ENCODE measurements at places on chromosomes 12 and 14.

GRCh38 chr14:90641615-90642243 is 174.5 kb downstream of the TTC7B start:
- DNase-seq, result no peak

DNA sequence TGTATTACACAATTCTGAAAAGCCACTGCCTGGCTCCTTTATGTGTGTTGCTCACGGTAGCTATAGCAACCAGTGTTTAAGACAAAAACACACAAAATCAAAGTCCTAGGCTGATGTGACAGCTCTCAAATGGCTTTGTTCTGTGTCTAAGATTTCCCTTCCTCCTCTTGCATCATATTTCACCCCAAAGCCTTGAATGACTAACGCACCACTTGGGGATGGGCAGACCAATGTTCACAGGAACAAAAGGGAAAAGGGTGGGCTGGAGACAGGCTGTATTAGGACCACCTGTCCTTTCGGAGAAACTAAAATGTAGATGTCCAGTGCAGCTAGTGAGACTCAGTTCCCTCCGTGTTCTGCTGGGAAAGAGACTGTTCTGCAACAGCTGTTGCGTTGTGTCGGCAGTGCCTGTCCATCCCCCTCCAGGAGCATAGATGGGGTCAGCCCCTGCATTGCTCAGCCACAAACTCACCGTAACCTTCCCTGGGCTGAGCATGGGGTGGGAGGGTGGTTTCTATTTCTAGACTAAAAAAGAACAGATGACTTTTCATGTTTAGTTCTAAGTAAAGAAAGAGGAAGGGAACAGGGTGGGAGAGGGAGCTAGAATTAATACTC is 26.8 kb upstream of the DAAM1 start:
- DNase-seq, result no peak

DNA sequence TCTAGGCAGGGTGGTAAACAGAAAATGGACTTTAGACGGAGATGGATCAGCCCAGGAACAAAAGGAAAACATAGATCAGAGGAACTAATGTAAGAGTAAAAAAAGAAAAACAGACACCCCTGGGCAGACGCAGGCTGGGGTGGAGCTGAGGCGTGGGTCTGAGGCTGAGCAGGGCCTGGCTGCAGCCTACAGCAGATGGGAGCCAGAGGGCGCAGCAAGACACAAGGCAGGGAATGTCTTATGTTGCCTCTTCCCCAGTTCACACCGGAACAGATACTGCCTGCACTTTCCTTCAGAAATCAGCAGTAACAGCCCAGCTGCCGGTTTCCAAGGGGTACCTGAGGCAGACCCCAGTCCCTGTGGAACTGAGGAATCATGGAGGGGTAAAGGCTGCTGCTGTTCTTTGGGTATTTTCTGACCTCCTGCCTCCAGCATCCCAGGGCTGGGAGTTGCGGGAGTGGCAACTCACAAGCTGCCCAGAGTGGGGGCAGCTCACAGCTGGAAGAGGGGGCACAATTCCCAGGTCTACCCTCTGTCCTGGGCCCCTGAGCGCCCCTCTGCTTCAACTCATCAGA is 9.8 kb downstream of the ZNF605 start:
- DNase-seq, result no peak

GRCh38 chr12:108381787-108382436 is 42.8 kb upstream of the CMKLR1 start:
- no peak for DNase-seq

GRCh38 chr14:95516554-95517181 is at the start of gene SYNE3:
Gene SYNE3, minus strand, starts transcription at chr14:95516650. Its CDS starts 40,829 bp downstream, at chr14:95475821.
- no peak for DNase-seq

DNA sequence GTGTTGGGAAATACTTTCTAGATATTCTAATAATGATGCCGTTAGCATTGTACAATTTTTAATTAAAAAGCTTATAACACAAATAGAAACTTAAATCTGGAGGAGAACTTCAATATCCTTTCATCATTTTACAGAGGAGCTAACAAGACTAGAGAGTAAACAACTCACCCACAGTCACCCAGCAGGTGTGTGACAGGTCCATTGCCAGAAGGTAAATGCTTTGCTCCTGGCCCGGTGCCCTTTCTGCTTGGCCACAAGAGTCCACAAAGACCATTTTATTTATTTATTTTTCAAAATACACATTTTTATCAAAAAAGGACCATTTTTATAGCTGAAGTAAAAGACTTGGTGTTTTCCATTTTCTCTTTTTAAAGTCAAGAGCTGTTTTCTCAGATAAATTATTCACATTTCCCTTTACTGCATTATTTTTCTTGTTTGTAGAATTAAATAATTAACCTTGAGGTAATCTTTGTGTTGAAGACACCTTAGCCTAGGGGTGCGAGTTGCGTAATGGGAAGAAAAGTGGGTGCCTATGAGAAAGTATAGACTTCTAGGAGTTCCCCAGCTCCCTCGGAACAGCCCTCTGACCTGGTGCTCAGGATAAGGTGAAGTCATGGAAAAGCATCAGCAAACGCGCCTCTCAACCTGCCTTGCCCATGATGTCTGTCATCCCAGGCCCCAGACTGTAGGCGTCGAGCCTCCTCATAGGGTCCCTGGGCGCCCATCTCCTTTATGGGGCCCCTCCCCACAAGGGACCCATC is 26.3 kb upstream of the AMIGO2 start:
- DNase-seq, result no peak

DNA sequence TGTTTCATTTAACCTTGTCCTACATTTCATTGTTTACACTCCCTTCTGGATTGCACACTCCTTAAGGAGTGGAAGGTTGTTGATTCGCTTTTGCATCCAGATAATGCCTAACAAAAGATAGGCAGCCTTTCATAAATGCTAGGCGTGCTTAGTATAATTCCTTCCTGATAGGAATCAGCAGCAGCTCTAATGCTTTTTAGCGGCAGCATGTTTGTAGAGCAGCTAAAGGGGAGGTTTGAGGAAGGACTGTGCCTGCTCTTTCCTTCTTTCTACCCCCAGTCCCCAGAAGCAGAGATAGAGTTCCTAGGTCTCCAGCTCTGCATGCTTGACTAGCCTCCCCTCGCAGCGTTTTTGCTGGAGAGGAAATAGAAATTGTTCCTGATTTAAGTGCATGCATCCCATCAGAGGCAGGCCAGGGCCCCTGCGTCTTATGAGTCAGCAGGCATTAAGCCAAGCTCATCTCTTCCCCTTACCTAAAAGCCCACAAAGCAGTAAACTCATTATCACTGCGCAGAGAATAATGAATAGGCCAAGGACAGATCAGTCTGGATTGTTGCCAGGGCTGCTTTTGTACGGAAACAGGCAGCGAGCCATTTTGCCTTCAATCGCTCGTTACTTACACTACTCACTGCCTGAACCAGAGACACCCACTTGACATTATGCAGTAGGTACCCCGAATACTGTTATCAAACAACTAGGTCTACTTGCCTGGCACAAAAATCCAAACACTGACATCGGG is 14.0 kb upstream of the TBPL2 start:
- no peak for DNase-seq

DNA sequence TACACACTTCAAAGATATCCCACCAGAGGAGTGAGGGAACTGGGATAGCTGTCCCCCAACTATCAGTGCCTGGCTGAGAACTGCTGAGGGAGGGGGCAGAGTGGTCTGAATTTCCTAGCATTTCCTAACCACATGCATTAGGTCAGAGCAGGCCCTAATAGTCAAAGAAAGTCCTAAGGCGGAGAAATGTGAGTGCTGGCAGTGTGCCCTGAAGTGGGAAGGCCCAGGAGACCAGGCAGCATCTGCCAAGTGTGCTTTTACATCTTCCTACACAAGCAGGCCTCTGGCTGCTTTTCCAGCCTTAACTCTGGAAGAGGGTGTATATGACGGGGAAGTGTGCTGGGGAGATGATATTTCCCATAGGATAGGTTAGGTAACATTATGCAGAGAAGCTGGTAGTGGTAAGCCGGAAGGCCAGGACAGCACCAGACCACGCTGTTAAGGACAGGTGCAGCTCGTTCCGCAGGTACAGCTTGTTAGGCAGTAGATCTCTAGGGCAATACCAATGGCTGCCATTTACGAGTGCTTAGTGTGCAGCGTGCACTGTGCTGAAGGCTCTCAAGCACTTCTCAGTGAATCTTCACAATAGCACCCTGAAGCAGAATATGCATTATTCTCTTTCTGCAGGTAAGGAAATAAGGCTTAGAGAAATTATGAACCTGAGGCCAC is 9.1 kb upstream of the CCDC198 start:
- no peak for DNase-seq

DNA sequence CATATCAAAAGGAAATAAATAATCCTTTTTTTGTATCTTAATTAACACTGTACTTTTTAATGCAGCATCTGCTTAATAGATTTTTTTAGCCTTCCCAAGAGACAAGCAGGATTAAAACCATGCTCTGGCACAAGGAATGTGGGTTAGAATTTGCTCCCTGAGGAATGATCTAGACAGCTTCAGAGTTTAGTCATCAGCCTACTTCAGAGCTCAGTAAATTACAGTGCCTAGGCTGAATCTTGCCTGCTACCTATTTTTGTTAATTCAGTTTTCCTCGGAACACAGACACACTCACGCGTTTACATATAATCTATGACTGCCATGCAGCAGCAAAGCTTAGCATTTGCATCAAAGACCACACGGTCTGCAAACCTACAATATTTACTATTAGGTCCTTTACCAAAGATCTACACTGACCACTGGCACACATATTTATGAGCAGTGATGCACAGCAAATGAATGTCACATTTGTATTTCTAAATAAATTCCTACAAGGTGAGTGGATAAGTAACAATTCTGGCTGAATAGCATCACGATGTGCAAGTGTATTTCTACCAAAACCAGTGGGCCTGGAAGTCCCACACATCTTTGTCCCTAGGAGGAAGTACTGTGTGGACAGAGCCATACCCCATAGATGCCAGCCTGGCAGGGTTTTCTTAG is 309.8 kb upstream of the TMEM132C start:
- no peak for DNase-seq

DNA sequence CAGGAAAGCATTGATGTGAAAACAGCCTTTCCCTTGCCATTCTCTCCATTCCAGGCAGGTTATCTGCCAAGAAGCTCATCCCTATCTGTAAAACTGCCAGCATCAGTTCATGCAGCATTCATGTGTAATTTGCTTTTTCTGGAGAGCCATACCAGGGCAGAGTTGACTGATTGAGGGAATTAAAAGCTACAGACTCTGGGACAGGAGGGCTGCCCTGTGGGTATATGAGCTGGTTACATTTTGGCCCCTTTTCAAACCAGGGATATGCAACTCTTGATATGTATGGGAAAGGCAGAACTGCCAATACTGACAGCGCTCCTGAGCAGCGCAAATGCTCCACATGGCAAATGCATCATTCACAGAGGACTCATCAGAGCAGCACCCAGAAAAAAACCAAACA is 53.7 kb downstream of the SYT1 start:
- DNase-seq, result no peak

- DNase-seq, result no peak
Measured at GRCh38 chr14:84228702-84229101, 1301.2 kb upstream of the FLRT2 start.

DNA sequence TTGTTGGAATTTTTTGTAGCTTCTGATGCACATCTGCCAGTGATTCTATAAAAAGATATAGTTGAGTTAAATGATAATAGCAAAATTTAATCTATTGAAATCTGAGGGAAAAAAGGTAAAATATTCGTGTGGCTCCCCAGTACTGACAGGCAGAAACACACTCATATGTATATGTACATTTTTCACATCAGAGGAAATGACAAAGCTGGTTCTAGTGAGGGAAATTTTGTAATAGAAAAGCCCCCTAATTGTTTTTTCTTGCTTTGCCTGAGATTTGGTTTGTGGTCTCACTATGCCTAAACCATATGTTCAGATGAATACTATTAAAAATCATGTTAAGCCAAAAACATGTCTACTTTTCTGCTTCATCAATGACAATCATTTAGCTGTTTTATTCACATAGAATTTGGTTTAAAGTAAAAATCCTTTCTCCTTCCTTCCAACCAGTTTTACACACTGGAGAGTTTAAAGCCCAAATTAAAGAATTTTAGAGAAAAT is 203.5 kb downstream of the ANO6 start:
- no peak for DNase-seq

DNA sequence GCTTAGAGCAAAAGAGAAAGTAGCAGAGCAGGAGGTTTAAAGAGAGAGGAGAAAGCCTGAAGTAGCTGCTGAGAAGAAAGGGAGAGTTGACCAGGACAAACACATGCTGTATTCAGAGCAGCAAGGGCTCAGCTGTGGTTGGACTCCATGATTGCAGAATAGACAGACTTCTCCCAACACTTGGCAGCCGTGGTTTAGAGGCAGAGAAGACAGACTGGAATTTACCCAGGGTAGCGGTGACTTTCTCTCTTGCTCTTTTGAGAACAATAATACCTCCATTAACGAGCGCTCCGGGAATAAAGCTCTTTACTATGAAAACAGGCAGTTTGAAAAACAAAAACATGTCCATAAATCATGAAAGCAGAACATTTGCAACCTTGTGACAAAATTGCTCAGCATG is 21.4 kb upstream of the IGF1 start:
- DNase-seq, result no peak

GRCh38 chr14:31962920-31963319 is 114.2 kb upstream of the ARHGAP5 start:
- no peak for DNase-seq

DNA sequence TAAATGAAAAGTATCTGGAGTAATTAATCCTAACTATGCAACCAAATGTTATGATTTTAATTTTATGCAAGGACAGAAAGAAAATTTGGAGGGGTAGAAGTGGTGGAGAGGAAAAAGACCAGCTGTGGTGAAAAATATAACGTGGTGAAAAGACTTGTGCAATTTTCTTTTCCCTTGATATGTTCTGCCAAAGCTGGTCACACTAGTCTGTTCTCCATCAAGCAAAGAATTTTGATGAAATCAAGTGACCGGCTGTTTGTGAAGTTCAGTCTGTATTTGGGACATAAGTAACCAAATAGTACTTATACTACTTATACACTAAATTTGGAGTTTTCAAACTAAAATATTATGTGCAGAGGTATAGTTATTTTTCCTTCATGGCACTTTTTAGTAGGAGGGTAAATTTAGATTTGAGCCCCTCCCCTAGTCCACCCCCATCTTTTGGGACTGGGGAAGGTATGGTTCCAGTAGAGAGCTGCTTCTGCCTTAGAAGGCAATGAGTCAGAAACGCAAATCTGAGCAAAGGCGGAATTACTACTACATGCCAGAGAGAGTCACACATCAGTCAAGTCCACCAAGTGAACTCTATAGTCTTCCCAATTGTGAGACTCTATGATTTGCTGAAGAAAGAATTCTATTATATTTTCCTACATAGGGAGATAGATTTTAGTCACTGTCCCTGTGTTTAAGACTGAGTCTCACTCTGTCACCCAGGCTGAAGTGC is 229.7 kb downstream of the SLC25A21 start:
- no peak for DNase-seq

GRCh38 chr12:119354172-119354571 is 19.6 kb downstream of the CCDC60 start:
- DNase-seq, result no peak
